ENCODE measurements at places on chromosomes 11 and 22.
A peak's percentile ranks its signal among the peaks of the same experiment; 100 is the strongest.

GRCh38 chr22:47396515-47396914, 634.1 kb downstream of the TBC1D22A start:
- DNase-seq, result no peak

- DNase-seq, result no peak
Measured at GRCh38 chr11:59223177-59223576, 10.4 kb upstream of the MPEG1 start.

GRCh38 chr11:75022759-75023396, 34.1 kb downstream of the NEU3 start:
- peak; percentile 47 for DNase-seq

DNA sequence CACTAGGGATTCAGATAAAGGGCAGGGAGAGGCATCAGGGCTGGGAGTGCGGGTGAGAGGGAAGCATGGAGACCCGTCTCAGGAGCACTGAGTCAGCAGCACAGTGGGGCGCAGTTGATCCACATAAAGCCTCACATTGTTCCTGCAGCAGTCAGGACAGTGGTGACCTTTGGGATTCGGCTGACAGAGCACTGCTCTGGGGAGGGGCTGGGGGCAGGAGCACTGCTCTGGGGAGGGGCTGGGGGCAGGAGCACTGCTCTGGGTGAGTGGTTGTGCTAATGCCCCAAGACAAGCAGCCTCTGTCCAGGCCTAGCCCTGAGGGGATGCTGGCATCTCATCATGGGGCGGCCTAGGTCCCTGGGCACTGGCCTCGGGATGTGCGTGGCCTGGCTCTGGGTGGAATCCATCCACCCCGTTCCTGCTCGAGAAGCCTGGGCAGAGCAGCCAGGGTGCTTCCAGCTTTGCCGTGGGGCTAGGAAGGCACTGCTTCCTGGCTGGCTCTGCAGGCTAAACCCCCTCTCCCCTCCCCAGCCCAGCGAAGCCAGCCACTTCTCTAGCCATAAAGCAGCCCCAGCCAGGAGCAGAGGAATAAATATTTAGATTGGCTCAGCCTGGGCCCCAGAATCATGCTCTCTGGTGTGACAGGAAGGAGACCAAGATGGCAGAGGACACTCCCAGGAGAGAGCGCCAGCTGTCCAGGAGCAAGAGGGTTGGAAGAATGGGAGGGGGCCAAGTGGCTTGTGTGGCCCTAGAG, 7.3 kb downstream of the OAF start:
- no peak for DNase-seq

- DNase-seq, result no peak
Measured at GRCh38 chr11:74203966-74204365, 32.9 kb downstream of the PPME1 start.

DNA sequence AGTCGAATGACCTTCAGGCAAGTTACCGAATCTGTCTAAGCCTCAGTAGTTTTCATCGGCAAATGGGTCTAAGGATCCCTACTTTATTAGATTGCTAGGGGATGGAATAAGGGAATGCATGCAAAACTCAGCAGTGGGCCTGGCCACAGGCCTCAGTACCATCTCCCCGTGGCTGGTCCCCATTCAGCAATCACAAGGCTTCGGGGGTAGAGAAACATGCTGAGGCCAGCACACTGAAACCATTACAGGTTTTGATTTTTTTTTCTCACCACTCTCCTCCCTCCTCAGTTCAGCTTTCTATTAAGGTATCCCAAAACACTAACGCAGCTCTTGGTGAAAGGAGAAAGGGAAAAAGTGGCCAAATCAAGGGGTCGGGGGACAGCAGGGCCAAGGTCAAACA, 11.9 kb downstream of the KIRREL3 start:
- no peak for DNase-seq

DNA sequence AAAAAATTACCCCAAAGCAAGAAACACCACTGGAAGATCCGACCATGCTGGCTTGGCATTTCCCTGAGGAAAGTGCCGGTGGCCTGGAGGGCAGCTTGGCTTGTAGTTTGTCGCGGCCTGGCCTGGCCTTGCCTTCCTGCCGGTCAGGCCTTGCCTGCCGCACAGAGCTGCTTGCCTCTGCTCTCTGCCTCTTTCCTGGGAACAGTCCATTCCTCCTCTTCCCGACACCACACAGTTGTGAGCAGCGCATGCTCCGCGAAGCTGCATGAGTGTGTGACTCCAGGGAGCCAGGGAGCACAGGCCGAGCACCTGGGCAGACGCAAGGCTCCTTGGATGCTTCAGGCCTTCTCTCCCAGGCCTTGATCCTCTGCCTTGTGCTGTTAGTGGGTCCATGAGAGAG, 19.8 kb downstream of the CTTN start:
- DNase-seq, result no peak

GRCh38 chr11:128146926-128147605, 440.3 kb downstream of the ETS1 start:
- DNase-seq, result no peak

- no peak for DNase-seq
Measured at GRCh38 chr22:37564111-37564711, 3.9 kb downstream of the CDC42EP1 start.

DNA sequence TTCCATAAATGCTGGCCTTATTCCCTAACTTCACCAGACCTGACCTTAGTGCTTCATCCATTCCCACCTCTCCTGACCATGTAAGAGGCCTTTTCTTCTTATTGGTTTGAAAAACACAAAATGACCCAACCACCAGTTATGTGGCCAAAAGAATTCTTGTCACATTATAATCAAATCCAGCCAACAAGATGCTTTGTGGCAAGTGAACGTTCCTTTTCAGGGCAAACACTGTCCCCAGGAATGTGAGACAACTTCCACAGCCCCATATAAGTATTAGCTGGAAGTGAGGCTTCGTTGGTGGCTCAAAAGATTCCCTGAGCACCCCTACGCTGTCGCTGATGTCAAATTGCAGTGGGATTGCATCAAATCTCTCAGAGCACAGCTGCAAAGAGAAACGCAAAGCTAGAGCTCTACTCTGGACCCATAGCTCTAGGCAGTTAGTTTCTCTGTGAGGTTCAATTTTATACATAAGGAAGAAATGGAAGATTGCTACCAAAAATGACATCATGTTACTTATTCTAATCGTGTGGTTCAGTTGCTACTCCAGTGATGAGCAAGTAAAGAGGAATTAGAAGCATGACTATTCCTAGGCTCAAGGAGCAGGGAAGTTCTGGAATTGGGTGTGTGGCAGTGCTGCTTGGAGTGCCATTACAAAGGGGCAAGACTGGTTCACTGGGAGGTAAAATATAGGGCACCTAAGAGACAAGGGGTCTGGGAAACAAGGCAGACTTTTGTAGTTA, 26.1 kb downstream of the GLYATL1 start:
- no peak for DNase-seq

GRCh38 chr11:94664346-94664745, 97.2 kb downstream of the PIWIL4 start:
- DNase-seq, result no peak

GRCh38 chr11:132898021-132898420, 634.3 kb downstream of the OPCML start:
- no peak for DNase-seq

- DNase-seq, result no peak
Measured at GRCh38 chr11:99535819-99536218, 515.1 kb downstream of the CNTN5 start.

GRCh38 chr11:76919887-76920746, 59.4 kb downstream of the ACER3 start:
- DNase-seq, result peak; percentile 92

DNA sequence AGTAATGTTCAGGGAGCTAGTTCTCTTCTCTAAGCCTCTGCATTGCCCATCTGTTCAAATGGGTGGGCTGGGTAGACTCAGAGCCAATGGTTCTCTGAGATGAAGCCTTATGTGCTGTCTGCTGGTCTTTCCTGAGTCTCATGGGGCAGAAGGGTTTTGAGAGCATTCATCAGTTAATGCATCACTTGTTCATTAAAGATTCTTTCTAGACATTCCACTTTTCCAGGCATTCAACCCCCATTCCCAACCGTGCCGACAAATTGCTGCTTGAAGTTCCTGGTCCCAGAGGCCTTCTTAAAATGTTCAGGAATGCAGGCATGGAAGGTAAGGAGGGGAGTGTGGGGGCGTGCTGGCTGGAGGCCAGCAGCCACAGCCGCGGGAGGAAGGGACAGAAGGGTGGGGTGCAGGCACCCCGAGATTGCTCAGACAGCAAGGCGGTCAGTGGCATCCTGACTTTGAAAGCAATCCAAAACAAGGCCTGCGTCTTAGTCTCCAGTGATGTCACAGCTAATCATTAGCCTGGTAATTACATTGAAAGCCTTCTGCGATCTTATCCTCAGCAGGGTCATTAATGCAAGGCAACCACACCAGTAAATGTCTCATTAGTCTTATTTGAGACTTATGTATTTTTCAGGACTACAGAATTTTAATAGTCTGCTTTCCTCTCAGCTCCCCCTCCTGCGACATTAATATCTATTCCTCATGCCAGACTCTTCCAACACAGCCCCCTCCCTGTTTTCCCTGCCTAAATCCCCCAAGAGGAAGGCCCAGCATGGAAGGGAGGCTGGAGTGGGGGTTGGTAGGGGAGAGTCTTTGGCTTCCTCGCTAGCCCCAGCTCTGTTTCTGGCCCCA, 328.8 kb downstream of the MIAT start:
- DNase-seq, result no peak

GRCh38 chr11:107928767-107929507, 689 bp downstream of the RAB39A start:
- DNase-seq, result peak; percentile 78

GRCh38 chr11:13116491-13116890, 107.4 kb downstream of the RASSF10 start:
- DNase-seq, result no peak

DNA sequence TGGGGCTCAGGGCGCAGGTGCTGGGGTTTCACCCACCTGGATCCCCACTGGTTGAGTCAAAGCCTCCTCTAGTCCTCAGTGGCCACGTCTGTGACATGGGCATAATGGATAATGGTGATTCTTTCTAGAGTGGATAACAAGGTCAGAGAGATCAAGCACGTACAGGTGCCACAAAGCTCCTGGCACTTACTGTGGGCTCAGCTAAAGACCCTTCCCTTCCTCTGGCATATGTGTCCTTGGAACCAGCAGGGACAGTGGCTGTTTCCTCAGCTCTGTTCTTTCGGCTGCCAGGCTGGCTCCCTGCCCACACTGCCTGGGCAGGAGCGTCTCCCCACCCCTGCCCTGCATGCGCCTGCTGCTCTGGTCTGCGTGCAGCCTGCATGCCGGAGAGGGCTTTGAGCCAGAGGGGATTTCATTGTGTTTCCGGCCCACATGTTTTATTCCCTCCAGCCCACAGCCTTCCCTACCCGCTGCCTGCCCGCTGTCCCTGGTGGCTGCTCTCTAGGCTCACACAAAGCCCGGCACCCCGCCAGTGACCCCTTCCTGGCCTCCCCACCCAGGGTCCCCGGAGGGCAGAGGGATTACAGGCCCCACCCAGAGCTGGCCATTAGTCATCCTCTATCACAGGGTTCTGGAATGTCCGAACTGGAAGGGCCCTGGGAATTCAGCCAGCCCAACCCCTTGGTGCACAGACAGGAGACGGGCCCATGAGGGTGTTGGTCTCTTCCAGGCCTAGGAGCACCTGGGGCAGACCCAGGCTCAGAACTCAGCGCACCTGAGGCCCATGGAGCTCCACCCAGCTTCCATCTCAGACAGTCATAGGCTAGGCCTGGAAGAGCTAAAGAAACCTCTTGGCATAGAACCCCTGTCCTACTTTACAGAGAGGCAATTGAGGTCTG, 55.3 kb upstream of the GCAT start:
- peak; percentile 53 for DNase-seq

- DNase-seq, result no peak
Measured at GRCh38 chr11:1226226-1226985, 3.5 kb downstream of the MUC5B start.

DNA sequence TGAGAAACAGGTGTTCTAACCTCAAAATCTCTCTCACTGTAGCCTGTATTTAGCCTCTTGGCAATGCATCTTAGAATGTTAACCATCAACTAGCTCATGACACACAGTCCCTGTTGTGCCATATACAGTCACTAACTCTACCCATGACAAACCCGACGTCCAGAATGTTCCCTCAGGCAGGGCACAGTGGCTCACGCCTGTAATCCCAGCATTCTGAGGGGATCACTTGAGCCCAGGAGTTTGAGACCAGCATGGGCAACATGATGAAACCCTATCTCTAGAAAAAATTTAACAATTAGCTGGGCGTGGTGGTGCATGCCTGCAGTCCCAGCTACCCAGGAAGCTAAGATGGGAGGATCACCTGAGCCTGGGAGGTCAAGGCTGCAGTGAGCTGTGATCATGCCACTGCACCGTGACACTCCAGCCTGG, 18.2 kb upstream of the CCDC34 start:
- no peak for DNase-seq

DNA sequence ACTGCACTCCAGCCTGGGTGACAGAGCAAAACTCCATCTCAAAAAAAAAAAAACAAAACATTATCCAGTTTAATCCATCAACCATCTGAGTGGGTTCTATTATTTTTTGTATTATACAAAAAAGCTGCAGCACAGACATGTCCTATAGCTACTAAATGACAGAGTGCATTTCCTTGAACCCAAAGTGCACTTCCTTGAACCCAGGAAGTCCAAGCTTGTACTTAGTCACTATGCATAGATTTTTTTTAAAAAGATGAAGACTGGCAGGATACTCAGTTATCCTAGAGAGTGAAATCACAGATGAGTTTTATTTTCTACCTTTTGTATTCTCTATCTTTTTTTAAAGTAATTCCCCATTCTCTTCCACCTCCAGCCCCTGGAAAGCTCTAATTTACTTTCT, 8.0 kb upstream of the RRAS2 start:
- no peak for DNase-seq

- peak; percentile 70 for DNase-seq
Measured at GRCh38 chr11:26276798-26277424, 55.0 kb upstream of the ANO3 start.

GRCh38 chr22:30860176-30861105, 108.1 kb downstream of the MORC2 start:
- DNase-seq, result no peak

DNA sequence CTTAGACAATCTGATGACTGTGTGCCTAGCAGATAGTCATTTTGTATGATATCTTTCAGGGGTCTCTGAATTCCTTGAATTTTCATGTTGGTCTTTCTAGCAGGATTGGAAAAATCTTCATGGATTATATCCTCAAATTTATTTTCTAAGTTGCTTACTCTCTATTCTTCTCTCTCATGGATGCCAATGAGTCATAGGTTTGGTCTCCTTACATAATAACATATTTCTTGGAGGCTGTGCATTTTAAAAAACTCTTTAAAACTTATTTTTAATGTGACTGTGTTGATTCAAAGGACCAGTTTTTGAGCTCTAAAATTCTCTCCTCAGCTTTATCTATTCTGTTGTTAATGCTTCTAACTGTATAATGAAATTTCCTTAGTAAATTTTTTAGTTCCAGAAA, 198.7 kb downstream of the AASDHPPT start:
- no peak for DNase-seq

GRCh38 chr11:57085611-57086010, 96.1 kb upstream of the LRRC55 start:
- DNase-seq, result peak; percentile 46

GRCh38 chr11:92317721-92318120, 93.1 kb downstream of the FAT3 start:
- no peak for DNase-seq

DNA sequence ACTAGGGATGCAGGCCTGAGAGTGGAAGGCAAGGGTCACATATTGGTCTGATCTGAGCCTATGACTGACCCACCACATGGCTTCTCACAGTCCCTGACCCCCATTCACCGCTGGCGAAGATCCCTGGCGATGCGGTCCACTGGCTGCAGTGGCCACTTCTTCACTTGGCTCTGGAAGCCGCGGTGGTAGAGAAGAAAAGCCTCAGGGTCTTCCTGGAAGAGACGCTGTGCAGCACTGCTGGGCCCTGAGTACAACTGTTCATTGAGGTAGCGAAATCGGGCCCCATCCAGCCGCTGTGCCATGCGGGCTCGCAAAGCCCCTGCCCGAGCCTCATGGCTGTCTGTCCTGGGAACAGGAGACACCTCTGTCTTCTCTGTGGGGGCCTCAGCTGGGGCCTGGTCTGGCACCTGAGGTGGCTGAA, 2.4 kb downstream of the RRP8 start:
- DNase-seq, result no peak
